ENCODE measurements at places on chromosomes 2 and 18.
A peak's percentile ranks its signal among the peaks of the same experiment; 100 is the strongest.

DNA sequence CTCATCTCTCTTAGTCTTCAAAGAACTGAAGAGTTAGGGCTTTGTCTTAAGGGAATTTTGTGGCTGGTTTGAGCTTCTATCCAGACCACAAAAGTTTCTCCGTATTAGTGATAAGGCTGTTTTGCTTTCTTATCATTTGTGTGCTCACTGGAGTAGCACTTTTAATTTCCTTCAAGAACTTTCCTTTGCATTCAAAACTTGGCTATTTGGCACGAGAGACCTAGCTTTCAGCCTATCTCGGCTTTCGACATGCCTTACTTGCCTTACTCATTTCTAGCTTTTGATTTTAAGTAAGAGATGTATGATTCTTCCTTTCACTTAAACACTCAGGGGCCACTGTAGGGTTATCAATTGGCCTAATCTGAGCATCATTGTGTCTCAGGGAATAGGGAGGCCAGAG, 29.9 kb downstream of the HDHD2 start:
- no peak for DNase-seq

DNA sequence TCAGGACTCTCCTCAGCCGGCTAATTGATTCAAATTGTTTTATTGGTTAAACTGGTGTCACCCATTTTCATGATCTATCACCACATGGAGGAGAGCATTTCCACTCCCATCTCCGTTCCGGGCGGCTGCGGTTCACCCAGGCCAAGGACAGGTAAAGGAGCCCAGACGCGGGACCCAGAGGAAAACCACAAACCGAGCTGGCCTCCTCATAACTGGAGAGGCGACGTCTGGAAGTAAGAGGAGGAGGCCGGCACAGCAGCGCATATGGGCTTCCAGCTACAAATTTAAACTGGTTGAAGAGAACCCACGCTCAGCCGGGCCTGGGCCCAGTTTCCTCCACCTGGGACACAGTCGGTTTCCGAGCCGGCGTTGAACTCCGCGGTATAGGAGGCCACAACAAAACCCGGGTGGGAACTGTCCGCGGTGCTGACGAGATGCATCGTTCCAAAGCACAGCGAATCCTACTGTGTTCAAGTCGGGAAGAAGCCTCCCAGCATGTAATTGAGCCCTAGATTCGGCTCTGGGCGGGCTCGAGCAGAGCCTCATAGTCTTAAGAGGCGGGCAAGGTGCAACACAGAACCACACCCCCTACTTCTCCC, 3.0 kb upstream of the SKOR2 start:
- peak; percentile 32 for DNase-seq

GRCh38 chr2:149814049-149814448, 226.5 kb upstream of the MMADHC start:
- DNase-seq = no peak

GRCh38 chr2:190270298-190270697, 49.3 kb downstream of the HIBCH start:
- no peak for DNase-seq

- no peak for DNase-seq
Observed at GRCh38 chr2:25614711-25615110, 58.7 kb downstream of the DTNB start.

DNA sequence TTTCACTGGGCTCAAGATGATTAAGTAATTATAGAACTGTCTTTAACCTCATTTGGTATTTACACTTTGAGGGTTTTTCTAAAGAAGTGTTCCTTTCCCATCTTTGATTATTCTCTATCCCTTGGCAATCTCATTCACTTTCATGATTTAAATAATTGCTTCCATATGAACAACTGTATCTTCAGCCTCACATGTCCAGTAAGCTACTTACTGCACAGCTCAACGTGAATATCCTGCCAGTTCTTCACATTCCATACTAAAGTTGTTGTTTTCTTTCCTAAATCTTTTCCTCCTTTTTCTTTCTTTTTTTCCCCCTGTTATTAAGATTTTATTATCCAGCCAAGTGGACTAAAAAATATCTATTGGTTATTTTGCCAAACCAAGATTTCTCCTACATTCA, 37.7 kb downstream of the ZC3H15 start:
- DNase-seq = no peak

DNA sequence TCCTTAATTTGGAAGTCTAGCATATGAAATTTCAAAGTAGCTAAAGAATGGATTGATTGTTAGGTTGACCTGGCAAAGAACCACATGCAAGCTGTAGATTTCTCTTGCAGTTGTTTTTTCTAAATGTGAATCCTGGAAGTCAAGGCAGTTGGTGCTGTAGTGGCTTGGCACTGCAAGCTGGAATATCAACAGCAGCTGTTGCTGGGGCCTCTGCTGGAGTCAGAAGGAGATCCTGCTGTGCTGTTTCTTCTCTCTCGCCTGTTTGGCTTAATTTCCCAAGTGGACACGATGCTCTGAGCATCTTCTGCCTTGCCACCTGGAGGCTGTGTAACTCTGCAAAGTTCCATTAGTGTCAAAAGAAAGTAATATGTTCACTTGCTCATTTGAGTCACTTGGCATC, 12.6 kb downstream of the PIK3C3 start:
- no peak for DNase-seq

- DNase-seq = no peak
Observed at GRCh38 chr2:10814571-10815331, 2.2 kb upstream of the PDIA6 start.

DNA sequence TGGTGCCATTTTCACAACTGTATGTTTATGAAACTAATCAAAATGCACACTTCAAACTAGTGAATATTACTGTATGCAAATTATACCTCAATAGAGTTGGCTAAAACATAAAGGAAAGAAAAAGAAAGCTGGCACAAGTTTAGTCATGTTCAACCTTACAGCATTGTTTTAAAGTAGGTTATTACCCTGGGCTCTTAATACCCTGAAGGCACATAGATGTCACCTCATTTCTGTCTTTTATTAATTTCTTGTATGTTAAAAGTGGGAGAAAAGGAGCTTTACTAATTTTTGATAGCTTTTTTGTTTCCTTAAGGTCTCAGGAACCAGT, 32.7 kb downstream of the TMEM131 start:
- no peak for DNase-seq

DNA sequence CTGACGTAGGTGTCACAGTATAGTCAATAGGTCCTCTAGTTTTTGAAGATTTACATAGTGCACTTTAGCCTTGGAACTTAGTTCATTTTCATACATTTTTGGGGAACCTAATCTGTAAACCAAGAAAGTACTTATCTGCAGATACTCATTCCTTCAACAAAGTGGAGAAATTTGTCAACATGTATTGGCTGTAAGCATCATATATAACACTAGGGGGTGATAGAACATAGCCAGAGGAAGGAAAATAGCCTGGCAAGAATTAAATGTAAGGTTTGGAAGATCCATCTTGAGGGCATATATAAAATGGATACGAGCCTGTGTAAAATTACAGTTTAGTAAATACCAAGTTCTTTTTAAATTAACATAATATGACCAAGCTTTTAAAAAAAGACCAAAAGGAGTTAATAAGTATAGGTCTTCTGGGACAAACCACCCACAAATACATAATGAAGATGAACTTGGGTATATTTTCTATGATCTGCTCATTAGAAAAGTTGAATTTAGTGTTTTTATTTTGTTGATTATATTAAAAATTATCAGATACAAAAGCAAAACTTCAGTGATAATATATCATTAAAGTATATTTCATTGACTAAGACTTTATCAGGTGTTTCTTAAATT, 18.2 kb downstream of the RPL37A start:
- DNase-seq = no peak

Data from T-helper 2 cell (primary cell).